ENCODE measurements at places on chromosomes 7 and 10.

DNA sequence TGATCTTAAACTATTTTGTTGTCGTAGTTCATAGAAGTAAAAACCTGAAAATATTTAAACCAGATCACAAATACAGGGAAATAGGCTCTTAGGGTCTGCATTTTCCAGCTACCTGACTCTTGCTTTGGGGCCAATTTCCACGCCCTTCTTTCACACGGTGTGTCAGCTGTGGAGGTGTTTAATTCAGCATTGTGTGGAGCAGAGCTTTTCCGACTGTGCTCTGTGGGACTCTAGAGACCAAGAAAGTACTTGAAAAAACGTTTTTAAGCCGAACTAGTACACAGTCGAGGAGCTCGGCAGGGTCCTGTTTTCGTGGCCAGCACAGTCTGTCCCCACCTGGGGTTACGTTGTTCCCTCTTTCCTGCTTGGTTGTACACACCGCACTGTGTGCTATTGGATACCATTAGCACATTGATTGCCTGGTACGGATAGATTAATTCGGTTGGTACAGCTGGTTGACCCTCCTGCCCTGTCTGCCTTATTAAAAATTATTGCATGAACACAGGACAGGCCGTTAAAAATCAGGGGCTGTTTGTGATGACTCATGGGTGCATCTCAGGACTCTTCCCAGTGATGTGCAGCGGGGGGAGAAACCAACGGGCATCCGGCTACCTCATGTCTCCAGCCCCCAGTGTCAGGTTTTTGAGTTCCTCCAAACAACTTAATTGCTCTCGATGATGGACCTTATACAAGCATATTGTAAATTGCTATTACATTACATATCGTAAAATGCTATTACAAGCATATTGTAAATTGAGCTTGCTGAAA, 80.7 kb upstream of the BTBD16 start:
- DNase-seq = no peak

- no peak for DNase-seq
Measured at GRCh38 chr7:117412946-117413559, 14.2 kb downstream of the ASZ1 start.

GRCh38 chr7:94368371-94368791, 26.3 kb upstream of the COL1A2 start:
- no peak for DNase-seq

DNA sequence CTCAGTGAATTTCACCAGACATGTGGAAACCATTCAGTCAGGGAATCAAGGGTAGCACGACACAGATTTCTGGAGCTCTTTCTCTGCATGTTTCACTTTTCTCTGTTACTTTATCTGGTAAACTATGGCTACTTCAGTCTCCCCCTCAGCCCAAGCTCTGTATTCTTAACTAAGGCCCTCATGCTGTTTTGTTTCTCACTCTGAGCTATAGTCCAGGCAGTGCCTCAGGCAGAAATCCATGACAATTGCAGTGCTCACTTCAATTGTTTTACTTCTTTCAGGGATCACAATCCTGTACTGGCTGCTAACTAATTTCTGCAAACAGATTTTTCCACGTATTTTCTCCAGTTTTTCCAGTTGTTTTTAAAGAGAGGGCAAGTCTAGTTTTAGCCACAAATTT, 1599.9 kb upstream of the LRRTM3 start:
- DNase-seq = no peak

DNA sequence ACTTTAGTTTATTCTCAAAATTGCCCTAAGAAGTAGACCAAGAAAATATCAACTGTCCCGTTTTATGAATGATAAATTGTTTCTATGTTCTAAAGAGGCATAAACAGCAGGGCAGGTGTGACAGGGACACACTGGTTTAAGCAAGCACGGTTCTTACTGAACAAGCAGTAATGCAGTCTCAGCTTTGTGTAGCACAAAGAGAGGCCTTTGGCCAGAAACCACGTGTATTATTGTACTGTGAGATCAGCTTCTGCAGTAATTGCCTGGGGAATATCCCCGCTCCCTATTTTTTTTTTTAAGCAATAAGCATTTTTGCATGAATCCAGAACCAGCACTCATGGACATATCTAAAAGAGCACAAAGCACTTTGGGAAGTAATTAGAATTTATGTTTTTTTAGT, 255.4 kb downstream of the WDR11 start:
- no peak for DNase-seq

GRCh38 chr10:97270523-97271154, 21.8 kb downstream of the ARHGAP19 start:
- DNase-seq = no peak

DNA sequence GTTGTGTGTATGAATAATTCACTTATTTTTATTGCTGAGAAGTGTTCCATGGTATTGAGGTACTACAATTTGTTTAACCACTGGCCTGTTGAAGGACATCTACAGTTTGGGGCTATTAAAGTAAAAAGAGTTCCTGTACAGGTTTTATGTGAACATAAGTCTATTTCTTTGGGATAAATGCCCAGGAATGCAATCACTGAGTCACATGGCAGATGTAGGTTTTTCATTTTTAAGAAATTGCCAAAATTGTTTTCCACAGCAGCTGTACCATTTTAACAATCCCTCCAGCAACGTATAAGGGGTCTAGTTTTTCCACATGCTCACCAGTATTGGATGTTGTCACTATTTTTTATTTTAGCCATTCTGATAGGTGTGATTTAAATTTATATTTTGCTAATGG, 243.9 kb downstream of the TNS3 start:
- DNase-seq = no peak

GRCh38 chr7:20111821-20112542, 105.2 kb downstream of the MACC1 start:
- DNase-seq = no peak

GRCh38 chr10:77673515-77674140, 36.0 kb upstream of the KCNMA1 start:
- no peak for DNase-seq

DNA sequence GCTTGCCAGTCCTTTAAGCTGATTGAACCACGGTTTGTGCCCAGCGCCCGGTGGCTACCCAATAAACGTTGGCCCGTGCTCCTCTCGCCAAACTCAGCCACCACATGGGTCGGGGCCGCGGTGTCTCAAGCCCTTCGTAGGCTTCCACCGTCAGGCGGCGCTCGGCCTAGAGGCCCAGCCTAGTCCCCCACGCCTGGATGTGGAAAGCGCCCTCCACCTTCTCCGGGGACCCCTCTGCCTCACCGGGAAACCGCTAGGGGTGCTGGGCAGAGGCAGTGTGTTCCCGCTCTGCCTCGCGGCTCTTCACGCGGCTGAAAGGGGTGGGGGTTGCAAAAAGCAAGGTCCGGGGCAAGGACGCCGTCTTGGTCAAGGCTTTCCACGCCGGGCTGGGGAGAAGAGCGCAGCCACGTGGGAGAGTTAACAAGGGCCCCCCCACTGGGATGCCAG, 29.8 kb downstream of the LEP start:
- DNase-seq = no peak

DNA sequence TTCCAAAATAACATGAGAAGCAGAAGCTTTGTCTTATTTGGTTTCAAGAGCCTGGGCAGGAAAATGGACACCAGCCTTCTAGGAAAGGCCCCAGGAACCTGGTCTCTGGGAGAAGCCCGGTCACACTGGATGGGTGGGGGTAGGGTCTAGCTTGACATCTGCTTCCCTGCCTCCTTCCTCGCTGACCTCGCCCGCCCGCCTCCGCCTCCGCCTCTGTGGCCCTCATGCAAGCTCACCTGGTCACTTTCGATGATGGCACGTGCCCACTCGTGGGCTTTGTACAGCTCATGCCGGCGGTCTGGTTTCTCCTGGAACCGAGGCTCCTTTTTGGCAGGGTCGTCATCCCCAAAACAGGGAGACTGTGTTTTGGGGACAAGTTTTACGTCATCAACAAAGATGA, 63.4 kb downstream of the SCRN1 start:
- no peak for DNase-seq

DNA sequence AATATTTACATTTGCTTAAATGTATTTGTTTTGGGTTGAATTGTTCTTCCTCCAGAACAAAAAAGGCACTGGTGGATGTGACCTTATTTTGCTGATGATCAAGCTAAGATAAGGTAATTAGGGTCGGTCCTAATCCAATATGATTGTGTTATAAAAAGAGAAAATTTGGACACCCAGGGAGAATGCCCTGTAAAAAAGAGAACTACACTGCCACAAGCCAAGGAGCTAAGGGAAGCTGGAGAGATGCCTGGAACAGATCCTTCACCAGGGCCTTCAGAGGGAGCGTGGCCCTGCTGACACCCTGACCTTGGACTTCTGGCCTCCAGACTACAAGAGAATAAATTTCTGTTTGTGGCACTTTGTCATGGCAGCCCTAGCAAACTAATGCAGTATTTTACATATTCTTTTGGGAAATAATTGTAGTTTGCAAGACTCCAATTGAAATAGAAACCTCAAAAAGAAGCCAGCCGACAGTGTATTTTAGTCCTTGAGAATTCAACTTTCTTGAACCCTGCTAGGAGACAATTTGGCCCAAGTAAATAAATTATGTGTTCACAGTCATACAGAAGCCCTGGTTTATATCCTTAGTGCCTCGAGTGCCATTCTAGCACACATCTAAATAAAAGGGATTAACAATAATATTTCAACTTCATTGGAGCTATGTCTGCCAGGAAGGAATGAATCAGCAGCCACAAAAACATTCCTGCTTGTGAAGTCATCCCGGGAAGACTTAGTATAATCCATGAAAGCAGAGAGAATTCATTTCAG, 164.6 kb downstream of the PKD1L1 start:
- DNase-seq = no peak

DNA sequence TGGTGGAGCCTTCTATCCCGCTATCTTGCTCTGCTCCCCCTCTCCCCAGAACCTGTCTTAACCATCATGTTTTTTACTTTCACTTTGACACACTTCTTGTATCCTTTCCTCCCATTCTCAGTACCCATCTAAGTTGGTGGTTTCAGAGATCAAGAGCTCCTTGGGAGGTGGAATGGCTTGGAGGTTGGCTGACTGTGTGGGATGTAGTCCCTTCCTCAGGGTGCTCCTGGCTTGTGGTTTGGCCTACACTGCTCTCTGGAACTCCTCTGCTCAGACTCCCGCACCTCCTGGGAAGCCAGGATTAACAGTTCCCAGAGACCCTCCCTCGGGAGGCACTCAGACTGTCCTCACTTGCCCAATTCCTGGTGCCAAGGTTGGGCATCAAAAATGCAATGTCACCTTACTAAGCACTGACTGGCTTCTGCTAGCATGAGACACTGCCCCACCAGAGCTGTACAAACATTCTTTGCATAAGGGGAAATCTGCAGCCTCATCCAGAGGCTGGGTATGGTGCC, 93.1 kb upstream of the NAMPT start:
- no peak for DNase-seq

GRCh38 chr10:29649561-29650551, 15.1 kb upstream of the SVIL start:
- DNase-seq = no peak

DNA sequence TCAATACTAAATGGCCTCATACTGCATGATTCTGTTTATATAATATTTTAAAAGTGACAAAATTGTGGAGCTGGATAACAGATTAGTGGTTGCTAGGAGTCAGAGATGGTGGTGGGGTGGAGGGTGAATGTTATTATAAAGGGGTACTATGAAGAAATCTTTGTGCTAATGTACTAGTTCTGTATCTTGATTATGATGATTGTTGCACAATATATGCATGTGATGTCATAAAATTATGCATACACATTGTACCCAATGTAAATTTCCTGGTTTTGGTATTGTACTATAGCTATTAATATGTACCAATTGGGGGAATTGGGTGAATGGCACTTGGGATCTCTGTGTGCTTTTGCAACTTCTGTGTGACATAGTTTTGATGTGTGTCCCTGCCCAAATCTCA, 112.2 kb downstream of the TMEM26 start:
- DNase-seq = no peak

DNA sequence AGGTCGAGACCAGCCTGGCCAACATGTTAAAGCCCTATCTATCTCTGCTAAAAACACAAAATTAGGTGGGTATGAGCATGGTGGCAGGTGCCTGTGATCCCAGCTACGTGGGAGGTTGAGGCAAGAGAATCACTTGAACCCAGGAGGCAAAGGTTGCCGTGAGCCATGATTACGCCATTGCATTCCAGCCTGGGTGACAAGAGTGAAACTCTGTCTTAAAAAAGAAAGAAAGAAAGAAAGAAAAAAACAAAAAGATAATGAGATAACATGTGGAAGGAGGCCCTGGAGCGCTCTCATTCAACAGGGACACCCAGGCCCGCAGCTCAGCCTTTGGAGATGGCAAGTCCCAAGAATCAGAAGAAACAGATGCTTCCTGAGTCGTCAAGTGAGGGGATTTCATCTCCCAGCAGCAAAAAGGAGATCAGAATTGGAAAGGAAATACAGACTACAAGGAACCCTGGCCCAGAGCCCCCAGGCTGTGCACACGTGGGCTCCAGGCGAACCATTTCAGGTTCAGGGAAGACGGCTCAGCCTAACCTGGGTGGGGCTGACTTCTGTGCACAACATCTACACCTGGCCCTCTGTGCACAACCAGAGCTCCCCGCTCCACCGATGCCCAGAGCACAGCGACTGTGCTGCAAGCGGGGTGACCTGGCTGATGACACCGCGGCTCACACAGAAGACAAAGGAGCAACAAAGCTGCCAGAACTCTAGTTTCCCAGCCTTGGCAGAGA, 33.3 kb downstream of the GNA12 start:
- DNase-seq = no peak

DNA sequence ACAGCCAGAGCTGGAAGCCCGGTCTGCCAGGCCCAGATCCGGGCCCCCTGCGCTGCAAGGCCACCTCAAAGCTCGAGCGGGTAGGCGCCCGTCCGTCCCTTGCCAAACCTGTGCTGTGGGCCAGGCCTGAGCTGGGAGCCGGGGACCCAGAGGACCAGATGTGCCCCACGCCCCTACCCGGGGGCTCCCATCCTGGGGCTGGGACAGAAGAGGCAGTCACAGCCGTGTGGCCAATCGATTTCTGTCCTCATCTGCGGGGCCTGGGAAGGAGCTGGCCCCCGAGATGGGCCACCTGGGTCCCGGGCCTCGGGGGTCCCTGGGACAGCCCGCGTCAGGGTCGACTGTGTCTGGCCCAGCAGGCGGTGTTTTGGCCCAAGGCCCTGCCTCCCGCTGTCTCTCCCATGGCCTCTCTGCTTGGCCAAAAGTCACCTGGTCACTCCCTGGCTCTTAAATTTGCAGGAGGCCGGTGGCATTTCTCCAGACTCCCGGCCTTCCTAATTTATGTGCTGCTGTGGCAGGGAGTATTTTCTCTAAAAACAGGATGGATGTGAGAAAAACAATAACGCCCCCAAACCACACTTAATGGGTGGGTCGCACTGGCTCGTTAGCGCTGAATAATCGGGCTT, 63.8 kb downstream of the UNCX start:
- no peak for DNase-seq

- DNase-seq = no peak
Measured at GRCh38 chr10:117168729-117169128, 28.6 kb upstream of the KCNK18 start.

- peak; percentile 51 for DNase-seq
Measured at GRCh38 chr10:100020142-100020885, 10.6 kb upstream of the DNMBP start.

GRCh38 chr7:55770778-55771177, 91.8 kb downstream of the SEPTIN14 start:
- DNase-seq = no peak
